Activated CD4-positive, alpha-beta memory T cell treated with anti-CD3 and anti-CD28 coated beads for 36 hours (primary cell): ENCODE measurements at places on chromosomes 11 and 22. TPM values are rescaled to one million over a fixed set of nuclear protein-coding genes. Genes with fewer than 3 reads are reported as not detected.

- no peaks in the 10 kb centered on the region for H3K36me3 ChIP-seq
These were observed 879.9 kb upstream of the TENM4 start for GRCh38 chr11:80320765-80321164.

The TPST2 gene
- 27.9 TPM for total RNA-seq

DNA sequence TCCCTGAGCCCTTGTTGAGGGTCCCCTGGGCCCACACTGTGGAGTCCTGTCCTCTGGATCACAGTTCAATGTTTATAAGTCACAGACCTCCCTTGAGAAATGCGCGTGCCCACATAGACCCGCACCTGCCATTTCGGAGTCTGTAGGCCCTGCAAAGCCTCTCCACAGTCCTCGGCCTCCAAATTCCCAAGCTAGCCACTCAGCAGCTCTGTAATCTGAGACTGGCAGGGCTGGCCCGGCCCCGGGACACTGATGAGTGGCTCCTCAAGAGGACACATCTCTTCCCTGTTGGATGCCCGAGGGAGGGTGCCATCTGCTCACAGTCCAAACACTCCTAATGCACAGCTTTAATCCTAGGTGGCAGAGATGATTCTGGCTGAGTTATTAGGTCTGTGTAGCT, 39.1 kb downstream of the B3GAT1 start:
- no peaks in the 10 kb centered on the region for H3K36me3 ChIP-seq
- no peak overlapping the region for H3K27ac ChIP-seq
- no peak for DNase-seq
- no peak overlapping the region for H3K4me3 ChIP-seq
- H3K27me3 ChIP-seq = no peaks in the 10 kb centered on the region
- H3K4me1 ChIP-seq = no peaks in the 10 kb centered on the region

DNA sequence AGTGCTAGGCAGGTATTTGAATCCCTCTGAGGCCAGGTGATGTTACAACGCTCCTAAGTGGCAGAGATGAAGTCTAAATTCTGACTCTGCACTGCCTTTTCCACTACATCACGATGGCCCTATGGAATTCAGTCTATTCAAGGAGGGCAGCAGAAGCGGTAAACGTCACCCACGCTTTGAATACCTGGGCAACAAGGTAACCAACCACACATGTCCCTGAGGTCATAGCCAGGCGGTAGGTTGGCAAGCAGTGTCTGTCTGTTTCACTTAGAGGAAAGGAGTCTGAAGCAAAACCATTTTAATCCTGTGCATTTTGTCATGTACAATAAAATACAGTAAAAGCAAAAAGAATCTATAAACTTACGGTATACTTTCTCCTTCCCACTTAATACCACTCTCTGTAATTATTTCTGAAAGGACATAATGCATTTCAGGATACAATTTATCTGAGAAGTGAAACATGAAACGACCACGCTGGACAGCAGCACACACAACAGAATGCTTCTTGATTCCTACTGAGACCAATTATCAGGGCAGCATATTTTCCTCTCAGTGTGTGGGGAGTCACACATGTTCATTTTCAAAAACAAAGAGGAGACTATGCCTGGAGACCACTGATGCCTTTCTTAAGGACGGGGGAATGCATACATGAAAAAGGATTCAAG, 51.3 kb downstream of the PRDM10 start:
- DNase-seq = no peak
- H3K27ac ChIP-seq = no peak overlapping the region
- H3K36me3 ChIP-seq = peaks cover 13% of the 10 kb centered on the region
- H3K27me3 ChIP-seq = no peaks in the 10 kb centered on the region
- H3K4me1 ChIP-seq = peaks cover 3% of the 10 kb centered on the region

GRCh38 chr11:64729851-64730382, 6.9 kb upstream of the NRXN2 start:
- no peaks in the 10 kb centered on the region for H3K27me3 ChIP-seq
- H3K4me3 ChIP-seq = no peak overlapping the region
- peak; percentile 46 for DNase-seq
- H3K36me3 ChIP-seq = no peaks in the 10 kb centered on the region

DNA sequence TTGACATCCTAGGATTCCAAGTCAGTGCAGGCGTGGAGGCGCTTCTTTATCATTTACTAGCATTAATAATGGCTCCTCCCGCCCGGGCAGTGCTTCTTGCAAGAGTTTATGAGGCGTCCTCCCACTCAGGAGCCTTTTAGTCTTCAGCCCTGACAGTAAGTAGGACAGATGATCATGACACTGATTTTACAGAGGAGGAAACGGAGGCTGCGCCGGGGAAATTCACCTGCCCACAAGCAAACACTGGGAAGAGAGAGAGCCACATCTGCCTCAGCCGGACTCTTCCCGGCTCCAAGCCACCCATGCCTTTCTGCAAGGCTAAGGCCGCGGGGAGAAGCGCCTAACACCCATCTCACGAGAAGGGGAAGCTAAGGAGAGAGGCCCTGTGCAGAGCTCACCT, 35.9 kb downstream of the KIAA0930 start:
- H3K27ac ChIP-seq = no peak overlapping the region
- no peak overlapping the region for H3K4me3 ChIP-seq
- peaks cover 8% of the 10 kb centered on the region for H3K36me3 ChIP-seq
- DNase-seq = no peak
- H3K4me1 ChIP-seq = peaks cover under 1% of the 10 kb centered on the region
- H3K27me3 ChIP-seq = no peaks in the 10 kb centered on the region

DNA sequence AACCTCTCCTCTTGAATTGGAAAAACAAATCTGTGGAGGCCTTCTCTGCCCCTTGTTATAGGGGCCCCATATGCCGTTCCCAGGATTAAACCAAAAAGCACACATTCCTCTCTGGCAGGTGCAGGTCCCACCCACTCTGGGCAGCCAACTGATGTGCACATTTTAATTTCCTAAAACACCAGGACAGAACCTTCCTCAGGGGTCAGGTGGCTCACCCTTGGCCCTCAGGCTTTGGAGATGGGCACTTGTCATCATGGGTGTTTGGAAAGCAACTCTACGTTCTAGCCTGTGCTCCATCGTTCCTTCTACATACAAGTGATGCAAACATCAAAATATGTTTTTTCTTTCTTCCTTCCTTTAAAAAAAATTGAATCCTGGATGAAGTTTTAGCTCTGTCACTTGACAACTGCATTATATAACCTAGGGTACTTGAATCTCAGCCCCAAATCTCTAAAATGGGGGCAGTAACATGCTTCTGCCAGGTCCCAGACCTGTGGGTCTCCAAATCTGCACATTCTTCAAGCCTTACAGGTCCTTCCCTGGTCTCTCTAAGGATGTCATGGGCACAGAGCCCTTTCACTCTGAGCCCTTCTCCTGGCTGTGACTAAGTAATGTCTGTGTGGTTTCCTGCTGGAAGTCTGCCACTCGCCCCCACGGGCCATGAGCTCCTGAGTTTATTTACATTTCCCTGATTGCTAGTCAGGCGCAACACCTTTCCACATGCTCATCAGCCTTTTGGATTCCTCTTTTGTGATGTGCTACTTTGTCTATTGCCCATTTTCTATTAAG, 43.8 kb downstream of the KCNQ1OT1 start:
- no peaks in the 10 kb centered on the region for H3K4me1 ChIP-seq
- no peak overlapping the region for H3K4me3 ChIP-seq
- H3K27ac ChIP-seq = no peak overlapping the region
- DNase-seq = no peak
- H3K36me3 ChIP-seq = peaks cover 24% of the 10 kb centered on the region

The C11orf87 gene
- not detected for total RNA-seq

DNA sequence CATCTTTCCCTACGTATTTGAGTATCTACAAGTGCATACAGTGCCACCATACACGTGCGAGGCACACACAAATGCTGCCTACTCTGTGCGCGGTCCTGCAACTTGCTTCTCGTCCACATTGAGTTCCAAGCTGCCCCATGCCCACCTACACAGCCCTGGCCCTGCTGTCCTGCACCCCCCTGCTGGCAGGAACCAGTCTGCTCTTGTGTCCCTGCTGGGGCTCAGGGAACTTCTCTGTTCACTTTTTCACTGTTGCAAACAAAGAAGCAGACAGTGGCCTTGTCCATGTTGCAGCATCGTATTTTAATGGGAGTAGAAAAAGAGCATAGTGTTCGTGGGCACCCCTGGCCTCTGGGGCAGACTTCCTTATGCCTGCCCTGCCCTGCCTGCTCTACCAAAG, 14.0 kb downstream of the CPT1A start:
- DNase-seq = no peak
- peaks cover 26% of the 10 kb centered on the region for H3K4me1 ChIP-seq
- no peaks in the 10 kb centered on the region for H3K27me3 ChIP-seq
- no peaks in the 10 kb centered on the region for H3K36me3 ChIP-seq
- no peak overlapping the region for H3K27ac ChIP-seq
- H3K4me3 ChIP-seq = no peak overlapping the region

DNA sequence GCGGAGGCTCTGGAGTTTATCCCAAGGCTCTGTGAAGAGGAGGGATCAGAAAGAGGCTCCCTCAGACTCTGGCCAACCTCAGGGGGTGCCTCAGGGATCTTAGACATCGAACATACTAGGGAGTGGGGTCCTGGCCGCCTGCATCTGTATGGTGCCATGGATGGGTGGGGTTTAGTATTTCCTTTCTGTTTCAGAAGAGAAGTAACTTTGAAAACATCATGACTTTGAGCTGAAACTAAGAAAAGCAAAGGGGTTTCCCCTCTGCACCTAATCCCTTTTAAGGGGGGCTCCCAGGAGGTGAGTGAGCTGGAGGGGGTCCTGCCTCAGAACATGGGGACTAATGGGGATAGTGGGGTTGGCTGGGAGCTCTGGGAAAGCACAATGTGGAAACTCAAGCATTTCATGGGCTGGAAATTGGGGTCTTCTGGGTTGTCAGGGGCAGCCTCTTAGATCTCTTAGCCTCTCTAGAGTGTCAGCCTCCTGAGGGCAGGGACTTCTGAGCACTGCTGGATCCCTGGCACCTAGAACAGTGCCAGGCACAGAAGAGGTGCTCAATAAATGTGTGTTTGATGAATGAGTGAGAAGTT, 11.8 kb upstream of the SSTR3 start:
- H3K36me3 ChIP-seq = peaks cover 68% of the 10 kb centered on the region
- no peak for DNase-seq
- no peaks in the 10 kb centered on the region for H3K27me3 ChIP-seq
- H3K4me1 ChIP-seq = peaks cover 89% of the 10 kb centered on the region

The DKK3 gene
- total RNA-seq = not detected

The BTG4 gene
- total RNA-seq = not detected

DNA sequence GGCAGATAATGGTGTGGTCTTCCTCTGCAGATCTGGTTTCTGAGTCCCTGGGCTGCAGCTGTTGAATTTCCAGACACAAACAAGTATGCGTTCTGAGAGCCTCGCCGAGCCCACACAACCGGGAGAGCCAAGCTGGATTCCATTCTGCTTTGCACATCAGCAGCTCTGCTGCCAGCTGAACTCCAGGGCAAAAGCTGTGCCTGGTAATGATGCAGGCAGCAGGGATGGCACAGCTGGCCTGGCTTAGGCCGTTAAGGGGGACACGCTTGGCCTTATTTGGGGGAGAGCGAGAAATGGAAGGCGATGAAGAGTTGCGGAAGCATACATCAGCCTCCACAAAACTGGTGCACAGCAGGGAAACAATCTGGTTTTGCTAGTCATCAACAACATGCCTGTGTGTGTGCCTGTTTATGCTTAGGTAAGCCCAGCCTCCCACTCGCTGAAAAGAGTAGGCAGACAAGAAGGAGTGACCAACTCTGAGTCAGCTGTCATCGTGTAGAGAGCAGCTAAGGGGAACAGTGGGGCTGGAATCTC, 25.1 kb downstream of the ADAMTS8 start:
- no peak overlapping the region for H3K27ac ChIP-seq
- no peak for DNase-seq
- no peaks in the 10 kb centered on the region for H3K36me3 ChIP-seq
- H3K4me3 ChIP-seq = no peak overlapping the region
- H3K4me1 ChIP-seq = peaks cover 9% of the 10 kb centered on the region
- peaks cover 12% of the 10 kb centered on the region for H3K27me3 ChIP-seq

The ALDH3B1 gene
- not detected for total RNA-seq

The ROBO3 gene
- 10.4 TPM for total RNA-seq

The ACR gene
- total RNA-seq = not detected

DNA sequence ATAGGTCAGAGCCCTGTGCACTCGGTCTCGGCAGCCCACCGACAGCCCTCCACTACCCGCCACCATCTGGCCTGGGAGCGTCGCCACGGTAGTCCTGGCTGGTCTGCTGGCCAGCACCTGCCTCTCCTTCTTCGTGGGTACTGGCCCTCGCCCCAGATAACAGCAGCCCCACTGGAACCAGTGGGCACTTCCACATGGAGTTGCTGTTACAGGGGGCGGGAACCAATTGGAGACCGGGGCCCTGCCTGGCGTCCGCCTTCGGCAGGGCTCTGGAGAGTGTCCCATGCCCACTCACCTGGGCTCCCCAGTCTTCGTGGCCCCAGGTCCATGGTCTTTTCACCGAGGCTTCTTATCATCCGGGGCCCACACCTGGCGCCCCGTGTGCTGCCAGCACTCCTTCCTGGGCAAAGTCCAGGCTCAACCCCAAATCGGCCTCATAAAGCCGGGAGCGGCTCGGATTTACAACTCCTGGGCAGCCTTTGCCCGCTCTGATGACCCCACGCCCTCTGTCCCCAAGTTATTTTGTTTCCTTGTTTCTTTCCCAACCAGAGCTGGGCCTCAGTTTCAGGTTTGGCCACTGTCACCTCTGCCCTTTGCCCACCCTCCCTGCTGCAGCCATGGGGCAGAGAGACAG, 12.9 kb upstream of the EHD1 start:
- H3K27me3 ChIP-seq = no peaks in the 10 kb centered on the region
- no peak overlapping the region for H3K4me3 ChIP-seq
- peaks cover 2% of the 10 kb centered on the region for H3K36me3 ChIP-seq
- H3K4me1 ChIP-seq = peaks cover 15% of the 10 kb centered on the region

The MMP8 gene
- not detected for total RNA-seq
